Mesendoderm (in vitro differentiated cells): ENCODE measurements at places on chromosomes 6 and 20.

GRCh38 chr20:5864873-5865587 is 85.3 kb downstream of the TRMT6 start:
- H3K4me3 ChIP-seq = no peak overlapping the region
- no peaks in the 10 kb centered on the region for H3K27me3 ChIP-seq
- no peaks in the 10 kb centered on the region for H3K4me1 ChIP-seq
- no peaks in the 10 kb centered on the region for H3K36me3 ChIP-seq
- no peak overlapping the region for H3K27ac ChIP-seq

- H3K27me3 ChIP-seq = no peaks in the 10 kb centered on the region
- no peak overlapping the region for H3K27ac ChIP-seq
- H3K36me3 ChIP-seq = no peaks in the 10 kb centered on the region
- DNase-seq = no peak
- H3K4me3 ChIP-seq = no peak overlapping the region
- H3K4me1 ChIP-seq = no peaks in the 10 kb centered on the region
Observed at GRCh38 chr6:5007531-5007930, 3.7 kb upstream of the RPP40 start.

- no peaks in the 10 kb centered on the region for H3K27me3 ChIP-seq
- DNase-seq = no peak
- H3K4me3 ChIP-seq = no peak overlapping the region
- no peaks in the 10 kb centered on the region for H3K36me3 ChIP-seq
- H3K27ac ChIP-seq = no peak overlapping the region
Observed at GRCh38 chr6:3204921-3205320, 22.5 kb downstream of the TUBB2B start.

GRCh38 chr20:18614244-18614643 is 26.4 kb downstream of the DTD1 start:
- DNase-seq = no peak
- no peaks in the 10 kb centered on the region for H3K36me3 ChIP-seq
- no peak overlapping the region for H3K4me3 ChIP-seq
- H3K27me3 ChIP-seq = no peaks in the 10 kb centered on the region
- no peaks in the 10 kb centered on the region for H3K4me1 ChIP-seq

- no peak for DNase-seq
- no peaks in the 10 kb centered on the region for H3K4me1 ChIP-seq
- H3K27me3 ChIP-seq = no peaks in the 10 kb centered on the region
- H3K4me3 ChIP-seq = no peak overlapping the region
Observed at GRCh38 chr20:1463971-1464570, 2.6 kb downstream of the NSFL1C start.

DNA sequence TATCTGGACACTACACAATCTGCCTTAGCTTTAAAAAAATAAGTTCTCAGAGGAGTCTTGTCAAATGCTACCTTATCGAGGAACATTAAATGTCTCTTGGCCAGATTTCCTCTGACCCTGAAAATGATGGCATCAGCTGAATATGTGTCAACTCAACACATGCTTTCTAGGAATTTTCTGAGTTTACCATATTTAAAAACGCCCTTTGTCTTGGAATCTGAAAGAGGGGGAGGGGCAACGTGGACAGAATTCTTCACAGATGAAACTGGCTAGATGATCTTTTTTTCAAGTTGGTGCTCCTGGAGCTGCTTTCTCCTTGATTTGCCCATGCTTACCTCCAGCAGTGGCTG is 5.1 kb downstream of the SOX4 start:
- H3K36me3 ChIP-seq = no peaks in the 10 kb centered on the region
- no peaks in the 10 kb centered on the region for H3K27me3 ChIP-seq
- no peaks in the 10 kb centered on the region for H3K4me1 ChIP-seq
- no peak overlapping the region for H3K27ac ChIP-seq

GRCh38 chr6:159151266-159151855 is 17.8 kb upstream of the FNDC1 start:
- H3K36me3 ChIP-seq = no peaks in the 10 kb centered on the region
- no peak overlapping the region for H3K27ac ChIP-seq
- H3K4me3 ChIP-seq = no peak overlapping the region
- H3K4me1 ChIP-seq = no peaks in the 10 kb centered on the region
- DNase-seq = peak; percentile 45
- no peaks in the 10 kb centered on the region for H3K27me3 ChIP-seq
